ENCODE measurements at places on chromosomes 13 and 19.

GRCh38 chr19:55362990-55363716 lies at the start of gene GARIN5B:
Gene GARIN5B (minus strand): TSS chr19:55363260. CDS start chr19:55363066, 194 bp downstream.
- no peak for DNase-seq

DNA sequence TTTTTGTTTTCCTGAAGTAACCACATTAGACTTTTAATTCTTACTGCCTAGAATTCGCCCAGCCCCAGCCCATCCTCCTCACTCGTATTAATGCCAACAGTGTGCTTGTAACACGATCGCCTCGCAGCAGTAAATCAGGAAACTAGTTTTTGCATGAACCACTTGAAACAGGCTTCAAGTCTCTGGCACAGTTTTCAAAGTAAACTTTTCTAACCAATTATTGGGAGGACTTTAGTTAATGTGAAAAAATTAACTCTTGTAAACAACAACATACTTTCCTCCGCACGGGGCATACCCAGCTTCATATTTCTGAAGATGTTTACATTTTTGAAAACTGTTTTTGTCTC lies 39.2 kb downstream of the TNFRSF19 start:
- no peak for DNase-seq

DNA sequence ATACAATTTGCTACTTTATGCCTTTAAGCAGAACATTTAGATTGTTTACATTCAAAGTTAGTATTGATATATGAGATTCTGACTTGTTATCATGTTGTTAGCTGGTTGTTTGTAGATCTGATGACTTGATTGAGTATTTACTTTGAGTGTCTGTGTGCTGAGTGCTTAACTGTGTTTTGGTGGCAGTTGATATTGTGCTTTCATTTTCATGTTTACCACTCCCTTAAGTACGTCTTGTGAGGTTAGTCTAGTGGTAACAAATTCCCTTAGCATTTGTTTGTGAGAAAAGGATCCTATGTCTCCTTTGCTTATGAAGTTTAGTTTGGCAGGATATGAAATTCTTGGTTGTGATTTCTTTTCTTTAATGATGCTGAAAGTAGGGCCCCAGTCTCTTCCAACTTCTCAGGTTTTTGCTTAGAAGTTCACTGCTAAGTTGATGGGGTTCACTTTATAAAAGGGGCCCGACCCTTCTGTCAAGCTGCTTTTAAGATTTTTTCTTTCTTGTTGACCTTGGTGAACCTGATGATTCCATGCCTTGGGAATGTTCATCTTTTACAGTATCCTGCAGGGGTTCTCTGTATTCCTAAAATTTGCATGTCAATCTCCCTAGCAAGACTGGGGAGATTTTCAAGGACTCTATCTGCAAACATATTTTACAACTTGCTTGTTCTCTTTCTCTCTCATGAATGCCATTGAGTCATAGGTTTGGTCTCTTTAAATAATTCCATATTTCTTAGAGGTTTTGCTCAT lies 1095.4 kb upstream of the PCDH20 start:
- no peak for DNase-seq

GRCh38 chr13:26219726-26220125 lies 2.4 kb downstream of the RNF6 start:
- DNase-seq = no peak

- DNase-seq = no peak
These were observed 4.2 kb upstream of the ZSCAN4 start for GRCh38 chr19:57664269-57665127.

- no peak for DNase-seq
These were observed 19.2 kb downstream of the ATP4B start for GRCh38 chr13:113638806-113639205.

DNA sequence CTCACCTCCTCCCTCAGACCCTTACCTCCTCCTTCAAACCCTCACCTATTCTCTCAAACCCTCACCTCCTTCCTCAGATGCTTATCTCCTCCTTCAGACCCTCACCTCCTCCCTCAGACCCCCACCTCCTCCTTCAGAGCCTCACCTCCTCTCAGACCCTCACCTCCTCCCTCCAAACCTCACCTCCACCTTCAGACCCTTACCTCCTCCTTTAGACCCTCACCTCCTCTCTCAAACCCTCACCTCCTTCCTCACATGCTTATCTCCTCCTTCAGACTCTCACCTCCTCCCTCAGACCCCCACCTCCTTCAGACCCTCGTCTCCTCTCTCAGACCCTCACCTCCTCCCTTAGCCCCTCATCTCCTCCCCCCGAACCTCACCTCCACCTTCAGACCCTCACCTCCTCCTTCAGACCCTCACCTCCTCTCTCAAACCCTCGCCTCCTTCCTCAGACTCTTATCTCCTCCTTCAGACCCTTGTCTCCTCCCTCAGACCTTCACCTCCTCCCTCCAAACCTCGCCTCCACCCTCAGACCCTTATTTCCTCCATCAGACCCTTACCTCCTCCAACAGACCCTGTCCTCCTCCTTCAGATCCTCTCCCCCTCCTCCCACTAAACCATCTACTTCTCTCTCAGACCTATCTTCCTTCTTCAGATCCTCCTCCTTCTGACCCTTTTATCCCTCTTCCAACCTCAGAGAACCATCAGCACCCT lies 2.5 kb upstream of the BCL3 start:
- DNase-seq = no peak

- DNase-seq = no peak
These were observed 72.4 kb upstream of the TSC22D1 start for GRCh38 chr13:44648392-44649103.

All from stimulated activated CD4-positive, alpha-beta T cell treated with anti-CD3 and anti-CD28 coated beads, Interleukin-12 subunit alpha, Interleukin-12 subunit beta, amount 100 ng/mL, for 4 hours (primary cell).